Urothelium cell line (cell line): ENCODE measurements at places on chromosomes 16 and 17.

DNA sequence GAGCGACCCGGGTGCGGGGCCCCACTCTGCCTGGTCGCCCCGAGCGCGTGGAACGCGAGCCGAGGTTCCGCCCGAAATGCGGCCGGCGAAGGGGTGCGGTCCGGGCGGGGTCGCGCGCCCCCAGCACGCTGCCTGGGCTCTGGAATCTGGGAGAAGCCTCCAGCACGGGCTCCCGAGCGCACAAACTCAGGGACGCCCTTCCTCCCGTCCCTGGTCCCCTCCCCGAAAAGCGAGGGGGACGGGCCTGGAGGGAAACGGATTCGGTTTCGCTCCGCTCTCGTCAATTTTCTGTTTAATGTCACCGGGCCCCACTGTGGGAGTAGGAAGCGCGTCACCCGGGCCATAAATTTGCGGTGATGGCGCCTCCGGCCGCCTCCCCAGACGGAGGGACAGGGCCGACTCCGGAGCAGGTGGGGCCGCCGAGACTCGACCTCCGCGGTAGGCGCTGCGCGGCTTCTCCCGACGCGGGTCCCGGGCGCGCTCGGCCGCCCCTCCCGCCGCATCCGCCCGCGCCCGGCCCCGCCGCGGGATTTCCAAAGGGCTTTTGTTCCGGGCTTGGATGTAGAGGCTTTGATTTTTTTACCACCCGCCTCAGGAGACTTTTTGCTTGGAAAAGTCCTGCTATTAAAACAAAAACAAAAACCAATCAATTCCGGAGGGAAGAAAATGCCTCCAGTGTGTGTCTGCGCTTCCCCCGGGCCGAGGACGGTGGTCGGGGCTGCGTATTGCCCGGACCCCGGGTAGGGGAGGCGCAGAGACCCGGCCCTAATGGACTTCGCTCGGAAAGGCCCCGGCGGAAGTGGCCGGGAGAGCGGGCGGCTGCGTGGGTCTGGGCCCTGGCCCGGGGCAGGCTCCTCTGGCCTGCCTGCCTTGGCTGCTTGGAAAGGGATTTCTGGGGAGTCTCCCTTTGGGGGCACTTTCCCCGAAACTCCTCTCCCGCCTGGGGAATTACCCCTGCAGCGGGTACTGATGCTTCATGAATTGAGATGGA, 7.9 kb upstream of the BAHCC1 start:
- DNase-seq = peak; percentile 63

GRCh38 chr16:85445779-85446222, 167.3 kb upstream of the GSE1 start:
- no peak for DNase-seq

GRCh38 chr17:68803164-68803929, 151.8 kb downstream of the ABCA8 start:
- DNase-seq = no peak

- DNase-seq = peak; percentile 83
Observed at GRCh38 chr17:74457146-74457819, 9.2 kb upstream of the CD300A start.

GRCh38 chr17:48747445-48748363, 19.2 kb upstream of the HOXB13 start:
- no peak for DNase-seq
